Myocyte (in vitro differentiated cells): ENCODE measurements at places on chromosomes 7 and 10. TPM values are rescaled to one million over a fixed set of nuclear protein-coding genes. Genes with fewer than 3 reads are reported as not detected.
A peak's percentile ranks its signal among the peaks of the same experiment; 100 is the strongest.

AKR1D1 gene
- not detected in 2 replicates for total RNA-seq

RAB11FIP2 gene
- 17.3 and 36.1 TPM in 2 replicates for total RNA-seq

- peak; percentile 6 for DNase-seq
Measured at GRCh38 chr10:34061841-34062240, 727.4 kb upstream of the NRP1 start.

GRCh38 chr10:44198096-44198779, 186.7 kb downstream of the CXCL12 start:
- no peak for DNase-seq

DNA sequence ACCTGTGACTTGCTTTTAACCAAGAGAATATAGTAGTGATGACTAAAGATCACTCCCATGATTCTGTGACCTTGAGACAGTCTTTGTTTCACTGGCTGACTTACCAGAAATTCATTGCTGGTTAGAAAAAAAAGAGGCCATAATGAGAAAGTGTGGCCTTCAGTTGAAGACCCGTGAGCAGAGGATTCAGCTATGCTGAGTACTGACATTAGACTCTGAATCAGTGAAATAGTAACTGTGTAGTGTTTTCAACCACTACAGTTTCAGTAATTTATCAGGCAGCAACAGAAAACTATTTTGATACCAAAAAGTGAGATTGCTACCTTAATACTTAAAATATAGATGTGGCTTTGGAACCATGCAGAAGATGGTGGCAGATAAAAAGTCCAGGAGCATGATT, 298.0 kb upstream of the KCND2 start:
- no peak for DNase-seq

DNA sequence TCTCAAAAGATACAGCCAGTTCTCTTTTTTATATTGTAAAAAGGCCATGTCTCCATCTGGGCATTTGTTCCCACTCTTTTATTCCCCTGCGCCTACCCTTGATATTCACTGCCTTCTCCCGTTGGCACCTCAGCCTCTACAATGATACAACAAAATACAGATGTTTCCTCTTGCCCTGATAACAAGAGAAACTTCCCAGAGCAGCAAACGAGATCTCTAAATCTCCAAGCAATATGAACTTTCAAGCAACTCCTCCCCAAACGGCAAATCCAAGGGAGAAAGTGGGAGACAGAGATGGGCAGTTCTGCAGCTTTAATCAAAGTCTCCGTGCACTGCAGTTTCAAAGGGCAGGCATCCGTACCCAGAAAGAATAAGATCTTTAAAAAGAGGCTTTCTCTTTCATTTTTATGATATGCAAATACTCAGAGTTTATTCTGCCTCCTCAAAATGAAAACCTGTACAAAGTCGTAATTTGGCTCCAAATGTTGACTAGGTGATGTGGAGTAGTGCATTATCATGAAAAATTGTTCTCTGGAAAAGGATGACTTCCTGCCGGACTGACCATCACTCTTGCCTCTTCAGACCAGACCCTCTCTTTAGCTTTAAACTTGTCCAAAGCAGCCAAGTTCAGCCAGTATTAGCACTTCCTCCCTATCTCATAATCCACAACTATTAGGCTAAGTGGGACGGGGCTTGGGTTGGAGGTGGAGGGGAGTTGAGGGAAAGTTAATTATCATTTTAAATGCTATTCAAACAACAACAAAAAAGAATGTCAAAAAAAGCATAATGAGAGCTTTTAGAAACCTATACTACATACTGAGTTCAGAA, 682 bp downstream of the HGF start:
- no peak for DNase-seq

CDC14C gene
- total RNA-seq = not detected in 2 replicates

DNA sequence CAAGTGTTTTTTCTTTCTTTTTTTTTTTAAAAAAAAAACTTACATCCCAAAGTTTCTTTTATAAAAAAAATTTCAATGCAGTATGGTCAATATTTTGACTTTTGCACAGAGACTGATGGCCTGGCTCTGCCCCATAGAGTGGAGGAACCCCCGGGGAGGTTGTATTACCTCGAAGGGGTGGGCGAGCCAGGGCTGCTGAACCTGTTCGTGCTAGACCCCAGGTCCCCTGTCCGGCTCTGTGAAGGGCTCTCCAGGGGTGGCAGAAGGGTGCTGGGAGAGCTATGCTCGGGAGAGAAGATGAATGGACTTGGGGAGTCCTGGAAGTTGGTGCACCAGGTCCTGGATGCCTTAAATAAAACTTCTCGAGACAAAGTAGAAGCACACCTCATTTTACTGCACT, 446.4 kb upstream of the KLF6 start:
- no peak for DNase-seq

CREB5 gene
- 3.7 and 4.0 TPM in 2 replicates for total RNA-seq

DNA sequence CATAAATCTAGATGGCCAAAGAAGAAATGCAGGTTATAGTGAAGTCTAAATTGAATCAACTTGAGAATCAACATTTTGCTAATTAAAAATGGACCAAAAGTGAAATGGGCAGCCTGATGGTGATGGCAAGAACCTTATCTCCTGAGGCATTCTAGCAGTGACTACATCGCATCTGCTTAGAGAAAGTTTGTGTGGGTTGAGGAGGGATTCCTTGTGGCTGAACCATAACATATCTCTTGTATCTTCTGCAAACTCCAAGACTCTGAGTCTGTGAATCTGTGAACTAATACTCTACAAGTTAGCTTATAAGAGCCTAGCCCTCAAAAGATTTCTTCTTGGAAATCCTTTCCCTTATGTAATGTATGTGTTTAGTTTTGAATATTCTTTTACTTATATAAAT, 85.6 kb downstream of the PRKG1 start:
- DNase-seq = no peak

OGDHL gene
- 0.05 and 0.16 TPM in 2 replicates for total RNA-seq

PDK4 gene
- 1.1 and 1.4 TPM in 2 replicates for total RNA-seq

- DNase-seq = peak; percentile 39
Measured at GRCh38 chr10:63976538-63976937, 455.3 kb downstream of the REEP3 start.

DNA sequence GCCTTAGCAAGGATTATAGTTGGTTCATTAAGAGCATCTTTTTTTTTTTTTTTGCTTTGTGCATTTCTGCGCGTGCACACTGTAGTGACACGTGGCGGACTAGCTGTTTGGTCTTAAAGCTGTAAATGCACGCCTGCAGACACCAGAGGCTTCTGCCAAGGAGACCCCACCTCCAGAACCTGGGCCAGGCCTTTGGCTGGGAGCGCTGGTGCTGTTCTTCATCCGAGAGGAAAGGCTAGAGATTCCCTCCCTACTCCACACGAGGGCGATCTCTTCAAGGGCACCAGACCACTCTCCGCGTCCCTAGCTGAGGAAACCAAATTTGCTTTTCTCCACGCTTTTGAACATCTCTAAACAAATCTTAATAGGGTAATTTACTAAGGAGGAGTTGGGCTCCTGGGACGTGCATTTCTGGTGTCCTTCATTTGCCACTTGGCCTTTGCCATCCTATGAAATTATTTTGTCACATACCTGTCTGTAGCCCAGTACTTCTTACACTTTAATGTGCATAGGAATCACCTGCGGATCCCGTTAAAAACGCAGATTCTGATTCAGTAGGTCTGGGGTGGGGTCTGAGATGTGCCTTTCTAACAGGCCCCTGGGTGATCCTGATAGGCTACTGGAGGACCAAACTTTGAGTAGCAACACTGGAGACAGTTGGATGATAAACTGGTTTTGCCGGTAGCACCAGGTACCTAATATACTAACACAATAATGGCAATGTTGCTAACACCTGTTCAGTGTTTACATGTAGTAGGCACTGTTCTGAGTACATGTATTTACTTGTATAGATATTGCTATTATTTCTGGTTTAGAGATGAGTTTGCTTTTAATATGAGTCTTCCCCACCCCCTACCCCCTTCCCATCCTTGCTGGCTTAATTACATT, 1.3 kb upstream of the SLC26A5 start:
- DNase-seq = peak; percentile 50

PYROXD2 gene
- 7.3 and 9.7 TPM in 2 replicates for total RNA-seq

DNA sequence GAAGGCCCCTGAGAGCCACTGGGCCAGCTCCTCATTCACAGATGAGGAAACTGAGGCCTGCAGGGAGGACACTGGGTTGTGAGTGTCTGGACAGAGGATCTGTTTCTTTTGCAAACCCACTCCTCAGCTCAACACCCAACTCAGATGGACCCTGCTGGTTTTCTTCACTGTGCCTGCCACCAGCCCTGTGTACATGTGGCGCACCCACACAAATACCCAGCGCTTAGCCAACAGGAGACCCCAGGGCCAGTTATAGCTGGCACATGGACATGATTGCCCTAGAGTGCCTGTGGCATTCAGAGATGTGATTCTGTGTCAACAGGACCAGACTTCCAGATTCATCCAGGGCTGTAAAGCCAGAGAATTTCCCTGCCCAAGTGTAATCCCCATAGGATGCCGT, 12.4 kb downstream of the PODXL start:
- DNase-seq = no peak

GRCh38 chr7:611281-611810, 91.7 kb upstream of the PDGFA start:
- no peak for DNase-seq

JAKMIP3 gene
- 0.05 and 0.11 TPM in 2 replicates for total RNA-seq

PLCE1 gene
- 17.1 and 19.9 TPM in 2 replicates for total RNA-seq

MOGAT3 gene
- not detected in 2 replicates for total RNA-seq

SEMA4G gene
- total RNA-seq = 0.72 and 2.5 TPM in 2 replicates

DNA sequence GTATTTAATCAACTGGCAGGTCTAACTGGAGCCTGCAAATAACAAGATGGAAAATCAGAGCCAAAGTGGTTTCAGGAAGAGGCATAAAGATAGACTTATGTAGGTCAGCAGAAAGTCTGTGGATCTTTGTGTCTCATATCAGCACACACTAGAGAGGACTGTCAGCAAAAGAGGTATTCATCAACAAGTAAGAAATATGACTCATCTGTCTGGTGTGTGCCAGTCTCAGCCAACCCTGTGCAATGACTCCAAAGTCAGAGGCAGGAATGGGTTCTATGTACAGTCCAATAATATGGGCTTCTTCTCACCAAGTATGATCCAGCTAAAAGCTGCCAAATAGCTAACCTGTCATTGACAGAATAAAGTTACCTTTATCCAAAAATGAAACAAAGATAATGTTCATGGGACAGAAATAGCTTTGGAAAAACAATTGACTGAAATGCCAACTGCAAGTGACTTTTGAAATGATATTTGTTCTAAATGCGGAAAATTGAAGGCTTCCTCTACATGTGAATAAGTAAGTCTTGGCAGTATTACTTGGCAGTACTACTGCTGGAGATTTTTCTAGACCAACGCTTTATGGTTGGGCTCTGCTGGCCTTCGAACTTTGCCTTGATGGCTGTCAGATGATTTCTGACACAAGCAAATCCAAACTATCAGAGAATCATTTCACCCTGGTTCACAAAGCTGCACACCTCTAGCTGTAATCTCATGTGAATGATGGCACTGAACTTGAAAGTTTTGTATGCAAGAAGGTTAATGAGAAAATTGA, 272.3 kb upstream of the SEMA3C start:
- peak; percentile 67 for DNase-seq

- peak; percentile 9 for DNase-seq
Measured at GRCh38 chr7:40915071-40915470, 780.3 kb downstream of the SUGCT start.
